ENCODE measurements at places on chromosomes 1 and 21.
A peak's percentile ranks its signal among the peaks of the same experiment; 100 is the strongest.

- peak; percentile 71 for DNase-seq
Observed at GRCh38 chr1:7149080-7149838, 364.0 kb downstream of the CAMTA1 start.

GRCh38 chr1:179167418-179167777 lies 62.1 kb downstream of the ABL2 start:
- no peak for DNase-seq

DNA sequence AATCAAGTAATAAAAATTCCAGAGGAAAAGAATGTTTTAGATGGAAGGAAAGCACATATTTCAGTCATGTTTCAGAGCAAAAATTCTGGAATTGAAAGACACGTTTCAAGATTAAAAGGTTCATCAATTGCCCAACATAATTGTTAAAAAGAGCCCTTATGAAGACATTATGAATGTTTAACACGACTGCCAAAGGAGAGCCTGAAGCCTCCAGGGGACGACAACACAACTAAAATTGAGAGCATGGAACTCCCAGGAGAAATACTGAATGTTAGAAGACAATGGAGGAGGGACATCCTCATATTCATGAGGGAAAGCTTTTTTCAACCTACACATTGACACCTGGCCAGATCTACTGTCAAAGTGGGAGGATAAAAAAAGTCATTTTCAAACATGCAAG lies 16.0 kb downstream of the OR2T11 start:
- DNase-seq, result peak; percentile 11

DNA sequence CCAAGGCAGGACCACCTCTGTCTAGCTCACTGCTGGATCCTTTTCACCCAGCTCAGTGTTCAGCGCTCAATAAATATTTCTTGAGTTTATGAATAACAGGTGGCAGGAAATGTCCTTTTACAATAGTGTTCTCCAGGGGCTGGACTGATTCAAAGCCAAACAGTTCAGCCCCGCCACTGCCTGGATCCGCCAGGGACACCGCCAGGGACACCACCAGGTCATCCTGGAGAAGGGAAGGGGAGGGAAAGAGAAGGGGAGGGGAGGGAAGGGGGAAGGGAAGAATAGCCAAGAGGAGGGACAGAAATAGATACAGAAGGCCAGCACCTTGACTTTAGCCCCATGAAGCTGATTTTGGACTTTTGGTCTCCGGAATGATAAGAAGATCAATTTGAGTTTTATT lies 255.6 kb downstream of the GRIK3 start:
- DNase-seq, result no peak

- peak; percentile 30 for DNase-seq
Observed at GRCh38 chr1:108590957-108591356, 31.1 kb downstream of the EEIG2 start.

DNA sequence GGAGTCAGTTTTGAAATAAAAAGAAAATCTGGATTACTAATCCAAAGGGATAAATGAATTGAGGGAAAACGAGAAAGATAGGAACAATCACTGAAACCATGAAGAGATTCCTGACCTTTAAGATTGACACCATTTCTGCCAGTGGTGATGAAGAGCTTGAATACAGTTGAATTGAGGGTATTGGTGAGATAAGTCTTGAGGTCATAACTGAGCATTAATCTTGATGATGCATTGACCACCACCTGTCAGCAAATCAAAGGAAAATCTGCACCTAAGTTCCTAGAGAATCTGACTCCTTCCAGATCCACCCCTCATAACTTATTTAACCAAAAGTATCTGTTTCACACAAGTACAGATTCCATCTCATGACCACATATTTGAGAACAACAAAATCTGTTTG lies 21.6 kb downstream of the RPS27 start:
- no peak for DNase-seq

GRCh38 chr1:154190550-154190949 lies 1.4 kb downstream of the TPM3 start:
- no peak for DNase-seq

GRCh38 chr21:31577271-31577670 lies 82.2 kb upstream of the SOD1 start:
- DNase-seq, result no peak

DNA sequence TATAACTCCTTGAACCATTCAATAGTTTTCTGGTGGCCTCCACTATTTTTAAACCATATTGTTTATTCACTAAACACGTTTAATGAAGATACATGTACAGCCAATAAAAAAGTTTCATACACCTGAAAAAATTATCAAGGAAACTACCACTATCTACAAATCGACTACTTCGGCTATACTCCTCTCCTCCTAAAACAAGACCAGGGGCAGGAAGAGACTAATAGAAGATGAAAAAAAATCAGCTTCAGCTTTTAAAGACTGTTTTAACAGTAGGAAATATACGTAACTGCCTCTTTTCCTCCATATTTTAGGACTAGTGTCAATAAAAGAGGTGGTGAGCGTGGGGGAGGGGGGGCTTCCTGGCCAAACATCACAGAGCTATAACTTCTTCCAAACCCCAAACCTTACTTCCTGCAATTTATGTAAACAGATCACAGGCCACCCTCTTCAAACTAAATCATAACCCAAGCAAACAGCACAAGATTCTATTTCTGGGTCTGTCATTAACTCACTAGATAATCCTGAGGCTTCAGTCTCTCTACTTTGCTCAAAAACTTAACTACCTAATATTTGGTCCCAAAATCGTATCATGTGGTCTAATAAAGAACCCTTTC lies 15.1 kb downstream of the FOXJ3 start:
- no peak for DNase-seq

DNA sequence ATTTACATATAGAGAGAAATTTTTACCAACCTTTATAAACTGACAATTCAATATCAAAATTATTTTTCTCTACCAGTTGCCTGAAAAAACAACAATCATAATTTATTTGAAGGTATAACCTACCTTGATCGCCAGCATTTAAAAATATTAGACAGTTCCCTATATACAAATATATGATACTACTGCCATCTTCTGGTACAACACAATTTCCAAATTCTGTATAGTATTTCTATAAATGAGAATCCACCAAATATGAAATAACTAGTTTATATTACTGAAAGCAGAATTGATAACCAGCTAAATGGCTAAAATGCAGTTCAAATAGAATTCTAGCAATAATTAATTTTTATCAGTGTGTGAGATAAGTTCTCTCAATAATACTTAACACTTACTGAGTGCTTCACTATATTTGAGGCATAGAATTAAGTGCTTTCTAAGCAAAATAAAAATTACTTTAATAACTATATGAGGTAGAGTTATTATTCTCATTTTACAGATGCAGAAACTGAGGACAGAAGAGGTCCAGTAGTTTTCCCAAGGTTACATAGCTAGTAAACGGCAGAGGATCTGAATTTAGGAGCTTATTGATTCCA lies 75.6 kb downstream of the PIGK start:
- DNase-seq, result no peak

DNA sequence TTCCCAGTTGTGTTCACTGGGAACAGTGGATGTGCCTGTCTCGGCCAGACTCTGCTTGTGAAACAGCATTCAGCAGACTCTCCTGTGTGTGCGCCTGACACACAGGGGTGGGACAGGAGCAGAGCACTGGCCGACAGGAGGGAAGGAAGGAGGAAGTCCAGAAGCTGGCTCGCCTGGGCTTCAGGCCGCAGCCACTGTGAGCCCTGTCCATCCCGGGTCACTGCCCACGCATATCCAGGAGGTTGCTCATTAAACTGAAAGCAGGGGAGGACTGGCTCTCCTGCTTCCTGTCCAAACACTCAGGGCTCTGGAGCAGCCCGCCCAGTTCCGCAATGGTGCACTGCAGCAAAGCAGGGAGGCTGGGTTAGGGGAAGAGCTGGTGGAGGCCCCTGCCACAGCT lies 218.7 kb upstream of the VAMP3 start:
- DNase-seq, result no peak
